Stimulated activated CD4-positive, alpha-beta T cell treated with anti-CD3 and anti-CD28 coated beads, Interleukin-15, amount 100 ng/mL, for 1 hour (primary cell): ENCODE measurements at places on chromosomes 3 and 15.

- peak; percentile 82 for DNase-seq
These were observed at the start of gene ATP13A3 for GRCh38 chr3:194486540-194487288. Gene ATP13A3 (minus strand): TSS chr3:194487002. CDS start chr3:194462190, 24,812 bp downstream.

DNA sequence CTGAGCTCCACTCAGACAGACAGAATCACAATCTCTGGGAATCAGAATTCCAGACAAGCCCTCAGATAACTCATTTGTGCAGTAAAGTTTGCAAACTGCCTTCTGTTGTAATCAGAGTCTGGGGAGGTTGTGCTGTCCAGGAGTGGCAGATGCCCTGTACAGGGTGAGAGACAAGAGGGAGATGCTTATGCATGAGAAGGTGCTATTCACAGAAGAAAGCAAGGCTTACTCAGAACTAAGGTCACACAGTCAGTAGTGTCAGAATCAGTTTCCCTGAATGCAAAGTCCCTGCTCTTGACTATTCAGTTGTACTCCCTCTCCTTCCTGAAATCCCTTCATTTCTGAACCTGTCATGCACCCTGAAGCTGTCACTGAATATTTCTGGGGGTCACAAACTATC, 43.7 kb downstream of the SRPRB start:
- no peak for DNase-seq

GRCh38 chr15:92637626-92638025, 17.9 kb downstream of the FAM174B start:
- DNase-seq = no peak

GRCh38 chr3:154059833-154060232, 61.4 kb upstream of the ARHGEF26 start:
- DNase-seq = no peak

DNA sequence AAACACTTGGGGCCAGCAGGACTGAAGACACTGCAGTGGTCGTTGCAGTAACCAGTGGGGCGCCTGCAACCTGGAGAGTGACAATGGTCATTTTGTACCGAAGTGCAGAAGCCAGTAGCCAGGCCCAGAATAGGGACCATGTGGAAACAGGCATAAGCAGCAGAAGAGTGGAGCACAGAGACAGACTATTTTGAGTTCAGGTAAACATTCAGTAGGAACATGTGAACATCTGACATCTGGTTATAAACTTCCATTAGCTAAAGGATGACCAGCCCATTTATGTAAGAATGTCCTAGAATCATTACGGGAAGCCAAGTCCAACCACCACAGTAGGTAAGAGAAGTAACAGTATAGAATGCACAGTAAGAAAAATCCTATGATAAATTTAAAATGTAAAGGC, 32.4 kb upstream of the TKT start:
- no peak for DNase-seq

DNA sequence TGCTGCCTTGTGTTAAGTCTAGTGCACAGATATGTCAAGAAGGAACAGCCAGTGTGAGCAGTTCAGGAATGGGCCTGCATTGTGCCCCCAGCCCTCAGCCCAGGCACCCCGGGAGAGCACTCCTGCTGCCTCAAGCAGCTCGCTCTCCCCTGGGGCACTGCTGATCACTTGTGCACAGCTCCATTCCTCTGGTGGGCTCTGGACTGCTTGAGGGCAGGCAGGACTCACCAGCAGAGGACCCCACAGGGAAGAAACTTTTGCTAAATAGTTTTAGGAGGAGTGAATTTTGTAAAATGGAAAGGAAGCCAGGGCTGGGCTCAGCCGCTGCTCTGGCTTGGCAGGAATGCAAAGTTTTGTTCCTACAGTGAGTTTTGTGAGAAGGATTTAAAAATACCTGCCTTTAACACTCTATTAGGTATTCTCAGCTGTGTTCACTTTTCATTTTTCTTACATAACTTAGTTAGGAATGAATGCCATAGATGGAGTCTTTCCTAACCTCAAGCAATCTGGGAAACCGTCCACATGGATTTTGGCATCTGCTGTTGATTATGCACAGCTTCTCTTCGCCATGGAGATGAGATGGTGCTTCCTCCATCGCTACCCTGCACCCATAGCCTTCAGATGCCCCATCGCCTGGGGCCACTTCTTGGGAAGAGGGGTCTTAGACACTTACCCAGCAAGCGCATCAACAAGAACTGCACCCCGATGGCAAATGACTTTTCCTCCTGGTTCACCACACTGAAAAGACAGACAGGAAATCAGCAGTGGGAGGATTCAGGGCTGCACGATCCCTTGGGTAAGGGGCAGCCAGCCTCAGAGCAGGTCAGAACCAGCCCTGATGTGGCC, 42.3 kb upstream of the RAB6B start:
- no peak for DNase-seq

DNA sequence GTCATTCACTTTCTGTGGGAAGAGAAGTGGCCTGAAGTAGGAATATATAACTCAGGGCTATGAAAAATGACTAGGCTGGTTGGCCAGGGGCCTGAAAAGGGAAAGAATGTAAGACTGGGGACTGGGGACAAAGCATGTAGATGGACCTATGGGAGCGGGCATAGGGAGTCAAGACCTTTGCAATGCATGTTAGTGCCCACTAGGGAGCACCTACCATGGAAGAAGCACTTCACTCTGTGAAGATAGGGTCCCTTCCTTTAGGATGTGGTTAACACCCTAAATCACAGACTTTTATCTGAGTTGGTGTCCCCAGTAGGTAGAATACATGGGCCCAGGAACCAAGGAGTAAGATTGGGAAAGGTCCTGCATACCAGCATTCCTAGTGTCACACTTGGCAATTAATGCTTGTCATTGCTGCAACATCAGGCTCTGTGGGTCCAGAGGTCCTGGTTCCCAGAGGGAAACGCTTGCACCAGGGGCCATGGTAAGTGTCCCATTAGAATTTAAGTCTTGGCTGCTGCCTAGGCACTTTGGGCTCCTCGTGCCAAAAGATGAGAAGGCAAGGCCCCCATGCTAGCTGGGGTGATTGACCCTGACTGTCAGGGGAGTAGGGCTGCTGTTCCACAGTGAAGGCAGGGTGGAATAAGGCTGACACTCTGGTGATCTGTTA, 79.6 kb downstream of the CRYGS start:
- DNase-seq = no peak

- no peak for DNase-seq
These were observed 190.9 kb downstream of the SLC9A9 start for GRCh38 chr3:143657391-143657790.

GRCh38 chr3:13042715-13043271, 30.4 kb downstream of the IQSEC1 start:
- no peak for DNase-seq

DNA sequence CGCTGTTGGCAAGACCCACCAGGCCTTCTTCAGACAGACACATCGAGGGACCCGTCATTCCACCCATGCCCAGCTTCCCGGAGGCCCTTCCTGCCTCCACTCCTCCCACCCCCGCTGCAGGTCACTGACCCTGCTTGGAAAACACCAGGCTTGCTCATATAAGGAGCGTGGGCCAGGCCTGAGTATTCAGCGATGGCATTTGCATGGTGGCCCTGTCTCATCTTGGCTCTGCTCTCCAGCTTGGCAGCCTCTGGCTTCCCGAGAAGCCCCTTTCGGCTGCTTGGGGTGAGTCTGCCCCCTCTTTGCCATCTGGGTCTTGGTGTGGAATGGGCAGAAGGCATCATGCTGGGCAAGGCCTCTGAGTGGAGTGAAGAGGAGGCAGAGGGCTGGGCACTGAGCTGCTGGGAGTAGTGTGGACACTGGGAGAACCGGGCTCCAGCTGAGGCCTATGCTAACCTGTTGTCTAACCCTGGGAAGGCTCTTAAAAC, at the start of gene ITIH3:
Gene ITIH3, plus strand, starts transcription at position 185 of the 488 bp plus-strand sequence. Its CDS starts 8 bp downstream, at position 193.
- DNase-seq = no peak

GRCh38 chr15:41774882-41775417, 666 bp downstream of the MAPKBP1 start:
- DNase-seq = no peak

GRCh38 chr15:49686599-49686998, 65.8 kb downstream of the DTWD1 start:
- DNase-seq = no peak

DNA sequence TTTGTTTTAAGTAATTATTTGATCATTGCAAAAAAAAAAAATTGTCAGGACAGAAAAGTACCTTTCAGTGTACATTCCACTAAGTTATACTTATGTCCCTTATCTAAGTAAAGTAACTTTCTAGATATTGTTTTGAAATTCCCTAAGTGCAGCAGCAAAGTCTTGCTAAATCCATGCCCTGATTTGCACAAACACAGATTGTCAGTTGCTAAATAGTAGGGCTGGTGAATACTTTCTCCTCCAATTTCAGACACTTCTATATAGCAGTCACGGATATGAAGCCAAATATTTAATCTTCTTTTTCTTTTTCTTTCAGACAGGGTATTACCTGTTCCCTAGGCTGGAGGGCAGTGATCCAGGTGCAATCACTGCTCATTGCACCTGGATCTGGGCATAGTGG, 12.9 kb downstream of the LRRC2 start:
- DNase-seq = no peak

GRCh38 chr15:42825599-42825998, 88.7 kb upstream of the CDAN1 start:
- no peak for DNase-seq

DNA sequence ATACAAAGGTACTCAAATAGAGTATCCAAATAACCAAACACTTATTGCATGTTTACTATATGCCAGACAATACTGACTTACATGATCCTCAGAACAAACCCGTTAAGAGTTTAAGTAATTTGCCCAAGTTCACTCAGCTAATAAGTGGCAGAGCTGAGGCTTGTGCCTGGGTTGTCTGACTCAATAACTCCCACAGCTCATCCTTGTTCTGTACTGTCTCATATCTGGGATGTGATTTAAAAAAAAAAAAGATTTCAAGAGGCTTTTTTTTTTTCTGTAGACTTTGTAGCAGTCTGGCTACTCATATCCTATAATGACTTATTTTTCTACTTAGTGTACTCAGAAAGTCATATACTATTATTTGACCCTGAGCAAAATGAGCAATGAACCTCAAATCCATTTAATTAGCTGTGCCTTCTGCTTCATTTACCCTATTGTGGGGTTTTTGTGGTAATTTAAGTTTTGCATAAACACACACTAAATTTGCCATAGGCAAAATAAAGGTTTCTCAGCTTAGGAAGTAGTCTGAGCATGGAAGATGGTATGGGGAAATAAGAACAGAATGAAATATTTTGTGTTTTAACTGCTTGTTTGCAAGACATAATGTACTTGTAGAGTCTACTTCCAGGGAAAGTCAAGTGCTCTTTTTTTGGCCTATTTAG, 3.1 kb downstream of the NSUN3 start:
- DNase-seq = no peak
